ENCODE measurements at places on chromosomes 2 and 18. TPM values are rescaled to one million over a fixed set of nuclear protein-coding genes. Genes with fewer than 3 reads are reported as not detected.
A peak's percentile ranks its signal among the peaks of the same experiment; 100 is the strongest.

- no peak for ATAC-seq
Observed at GRCh38 chr2:66032226-66032775, 402.6 kb upstream of the MEIS1 start.

DNA sequence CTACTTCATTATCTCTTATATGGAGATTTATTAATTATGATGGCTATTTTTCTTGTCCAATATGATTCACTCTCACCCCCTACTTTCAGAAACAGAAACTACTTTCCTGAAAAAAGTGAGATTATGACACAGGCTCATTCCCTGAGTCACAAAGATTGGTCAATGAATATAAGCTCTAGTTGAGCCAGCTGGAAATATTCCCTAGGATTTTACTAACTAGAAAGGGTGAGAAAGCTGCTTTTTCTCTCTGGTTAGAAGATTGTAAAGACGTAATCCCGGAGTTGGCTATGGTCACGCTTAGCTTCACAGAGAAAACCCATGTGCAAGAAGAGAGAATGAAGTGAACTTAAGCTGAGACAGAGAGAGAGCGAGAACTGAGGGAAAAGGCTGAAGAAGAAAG, 223.7 kb upstream of the SMAD7 start:
- no peak for ATAC-seq

GRCh38 chr2:177029501-177029900, 183.1 kb upstream of the HNRNPA3 start:
- no peak for ATAC-seq

- no peak for ATAC-seq
Observed at GRCh38 chr2:140248623-140249022, 1468.4 kb upstream of the NXPH2 start.

- ATAC-seq: peak; percentile 54
Observed at GRCh38 chr18:23143016-23143814, 7.9 kb downstream of the CABLES1 start.

- ATAC-seq: no peak
Observed at GRCh38 chr18:48318436-48318835, 90.7 kb downstream of the ZBTB7C start.

GRCh38 chr2:179243046-179243445, 21.6 kb downstream of the SESTD1 start:
- no peak for ATAC-seq

DNA sequence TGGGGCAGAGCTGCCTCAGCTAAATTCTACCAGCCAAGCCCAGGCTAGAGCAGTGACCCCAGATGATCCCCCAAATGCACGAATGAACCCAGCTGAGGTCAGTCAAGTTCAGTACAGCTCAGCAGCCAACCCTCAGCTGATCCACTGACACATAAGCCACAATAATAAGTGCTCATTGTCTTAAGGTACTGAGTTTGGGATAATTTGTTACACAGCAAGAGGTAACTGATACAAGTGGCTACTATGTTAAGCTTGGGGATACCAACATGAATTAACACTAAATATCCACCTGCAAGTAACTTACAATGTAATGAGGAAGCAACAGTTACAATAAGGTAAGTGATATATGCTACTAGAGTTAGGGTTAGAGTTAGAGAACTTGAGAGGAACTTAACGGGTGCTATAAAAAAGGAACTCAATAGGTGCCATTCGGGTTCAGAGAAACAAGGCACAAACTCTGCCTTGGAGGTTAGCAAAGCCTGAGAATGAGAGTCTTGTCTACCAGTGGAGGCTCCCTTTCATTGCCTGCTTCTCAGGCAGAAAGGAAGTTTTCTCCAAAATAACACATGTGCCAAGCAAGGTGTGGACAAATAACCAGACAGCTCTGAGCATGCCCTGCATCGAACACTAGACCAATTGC, 189.4 kb downstream of the ARL4C start:
- ATAC-seq: no peak

The PMS1 gene
- 43.7 TPM for total RNA-seq

The ADAM23 gene
- total RNA-seq: 3.3 TPM

The EGR4 gene
- total RNA-seq: 0.29 TPM

The DPP4 gene
- total RNA-seq: 34.6 TPM

The GPR39 gene
- not detected for total RNA-seq

The PXDN gene
- not detected for total RNA-seq

All from activated T-helper 17 cell treated with anti-CD3 and anti-CD28 coated beads, Interleukin-2, amount 50 U/mL, for 72 hours (primary cell).